ENCODE measurements at places on chromosomes 1 and 21.

GRCh38 chr1:222713091-222713961 lies 962 bp downstream of the BROX start:
- peak; percentile 96 for DNase-seq

GRCh38 chr1:40704817-40705733 lies 13.6 kb downstream of the NFYC start:
- DNase-seq: no peak

- DNase-seq: no peak
These were observed 29.8 kb upstream of the PADI2 start for GRCh38 chr1:17148950-17149608.

DNA sequence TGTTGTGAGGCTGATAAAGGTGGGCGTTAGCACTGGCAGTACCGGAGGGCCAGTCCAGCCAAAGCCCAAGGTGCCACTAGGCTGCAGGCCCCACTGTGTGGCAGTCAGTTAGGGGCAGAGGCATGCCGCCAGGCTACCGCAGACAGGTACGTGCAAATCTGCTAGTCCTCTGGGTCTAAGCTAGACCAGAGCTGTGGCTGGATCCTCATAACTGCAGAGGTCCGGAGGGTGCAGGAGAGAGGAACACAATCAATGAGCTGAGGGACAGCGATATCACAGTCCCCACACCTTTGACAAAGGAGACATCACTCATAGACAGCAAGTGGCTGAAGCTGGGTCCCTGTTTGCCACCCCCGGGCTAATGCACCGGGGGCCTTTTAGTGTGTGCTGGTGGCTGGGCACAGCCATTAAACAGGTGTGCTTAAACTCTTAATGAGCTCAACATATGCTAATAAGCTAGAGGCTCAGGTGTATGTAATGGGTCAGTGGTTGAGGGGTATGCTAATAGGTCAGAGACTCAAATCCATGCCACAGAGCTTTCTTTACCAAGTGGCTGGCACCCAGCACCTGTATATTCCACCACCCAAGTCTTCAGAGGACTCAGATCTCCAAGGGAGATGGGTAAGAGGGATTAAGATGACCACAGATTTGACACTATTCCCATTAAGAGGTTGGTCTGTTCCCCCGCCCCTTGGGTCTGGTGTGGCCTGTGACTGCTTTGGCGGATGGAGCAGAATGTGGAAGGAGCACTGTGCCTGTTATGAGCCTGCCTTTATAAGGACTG lies 82.0 kb downstream of the GLIS1 start:
- no peak for DNase-seq

GRCh38 chr1:39849203-39849602 lies 34.1 kb downstream of the TRIT1 start:
- no peak for DNase-seq

DNA sequence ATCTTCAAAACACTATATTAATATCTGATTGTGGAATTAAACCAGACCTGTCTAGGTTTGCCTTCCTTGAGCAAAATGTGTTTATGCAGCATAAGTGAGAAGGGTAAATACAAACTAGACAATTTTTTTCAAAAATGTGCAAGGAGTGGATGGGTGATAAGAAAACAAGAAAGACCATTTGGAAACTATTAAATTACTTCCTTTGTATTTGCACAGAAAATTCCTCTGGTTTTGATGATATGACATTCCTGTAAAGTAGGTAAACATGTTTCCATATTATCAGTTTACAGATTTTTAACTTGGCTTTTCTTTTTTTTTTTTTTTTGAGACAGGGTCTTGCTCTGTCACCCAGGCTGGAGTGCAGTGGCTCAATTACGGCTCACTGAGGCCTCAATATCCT lies 24.8 kb upstream of the SLC30A1 start:
- no peak for DNase-seq

DNA sequence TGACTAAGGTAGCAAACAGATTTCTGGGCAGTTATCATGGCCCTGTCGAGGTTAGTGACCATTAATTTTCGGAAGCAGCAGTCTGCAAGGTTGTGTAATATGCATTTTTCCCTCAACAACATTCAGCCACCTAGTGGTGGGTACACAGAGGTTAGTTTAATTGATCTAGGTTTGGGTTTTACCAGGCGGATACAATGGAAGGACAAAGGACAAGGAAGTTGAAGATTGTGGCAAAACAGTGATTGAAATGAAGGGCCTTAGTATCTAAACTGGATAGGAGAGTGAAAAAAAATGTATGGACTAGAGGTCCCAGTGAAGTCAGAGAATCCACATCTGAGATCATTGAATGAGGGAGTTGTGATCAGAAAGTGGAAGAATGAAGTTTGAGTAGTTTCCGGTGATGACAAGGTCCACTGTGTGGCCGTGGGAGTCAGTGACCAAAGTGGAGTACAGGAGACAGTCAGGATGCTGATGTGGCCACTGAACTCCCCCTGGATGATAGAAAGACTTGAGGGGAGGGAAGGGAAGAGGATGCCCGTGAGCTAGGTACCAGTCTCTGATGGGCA lies 2.8 kb downstream of the ARMH1 start:
- no peak for DNase-seq

GRCh38 chr21:42562816-42563215 lies 49.2 kb downstream of the SLC37A1 start:
- no peak for DNase-seq

DNA sequence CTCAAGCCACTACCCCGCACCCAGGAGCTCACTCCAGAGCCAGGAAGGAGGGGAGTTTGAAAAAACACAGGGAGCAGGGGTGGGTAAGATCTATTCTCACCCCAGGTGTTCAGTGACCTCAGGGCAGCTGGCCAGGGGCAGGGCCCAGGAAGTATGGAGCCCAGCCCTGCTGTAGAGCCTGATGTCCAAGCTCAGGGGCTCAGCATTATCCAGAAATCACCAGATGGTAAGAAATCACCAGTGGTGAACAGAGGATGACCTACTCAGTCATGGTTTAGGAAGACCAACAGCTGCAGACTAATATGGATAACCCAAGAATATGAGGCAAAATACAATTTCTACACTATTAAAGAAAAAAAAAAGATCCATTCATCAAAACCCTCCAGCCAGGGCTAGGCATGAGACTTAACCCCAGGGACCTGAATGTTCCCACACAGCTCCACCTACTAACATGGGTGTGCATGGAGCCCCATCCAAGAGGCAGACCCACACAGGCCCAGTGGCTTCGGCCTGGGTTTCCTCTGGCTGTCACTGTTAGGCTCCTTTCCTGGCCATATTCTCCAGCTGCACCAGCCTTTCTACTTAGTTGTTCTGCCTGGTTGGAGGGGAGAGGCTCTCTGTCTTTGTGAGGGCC lies 67.6 kb downstream of the KCNN3 start:
- DNase-seq: no peak

Data from hindlimb muscle (tissue), 1 donor.